Muscle of leg (tissue), 16 donors: ENCODE measurements at places on chromosomes 4 and X. TPM values are rescaled to one million over a fixed set of nuclear protein-coding genes. Genes with fewer than 3 reads are reported as not detected.

DNA sequence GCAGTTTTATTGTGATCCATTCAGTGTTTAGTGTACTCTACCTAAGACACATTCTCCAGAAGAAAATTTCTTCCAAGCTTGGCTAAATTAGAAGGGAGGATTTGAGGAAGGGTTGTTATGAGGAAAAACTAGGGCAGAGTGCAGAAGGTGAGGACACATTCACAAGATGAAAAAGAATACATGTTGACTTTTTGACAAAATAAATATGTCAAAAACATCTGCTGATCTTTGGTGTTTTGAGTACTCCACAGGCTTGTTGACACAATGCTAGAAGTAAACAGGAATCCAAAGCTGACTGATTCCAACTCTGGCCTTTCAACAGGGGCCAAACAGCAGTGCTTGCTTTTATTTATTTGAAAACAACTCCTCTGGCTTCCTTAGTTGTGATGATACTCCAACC, 125.8 kb upstream of the SLC7A11 start:
- no peak for DNase-seq

DNA sequence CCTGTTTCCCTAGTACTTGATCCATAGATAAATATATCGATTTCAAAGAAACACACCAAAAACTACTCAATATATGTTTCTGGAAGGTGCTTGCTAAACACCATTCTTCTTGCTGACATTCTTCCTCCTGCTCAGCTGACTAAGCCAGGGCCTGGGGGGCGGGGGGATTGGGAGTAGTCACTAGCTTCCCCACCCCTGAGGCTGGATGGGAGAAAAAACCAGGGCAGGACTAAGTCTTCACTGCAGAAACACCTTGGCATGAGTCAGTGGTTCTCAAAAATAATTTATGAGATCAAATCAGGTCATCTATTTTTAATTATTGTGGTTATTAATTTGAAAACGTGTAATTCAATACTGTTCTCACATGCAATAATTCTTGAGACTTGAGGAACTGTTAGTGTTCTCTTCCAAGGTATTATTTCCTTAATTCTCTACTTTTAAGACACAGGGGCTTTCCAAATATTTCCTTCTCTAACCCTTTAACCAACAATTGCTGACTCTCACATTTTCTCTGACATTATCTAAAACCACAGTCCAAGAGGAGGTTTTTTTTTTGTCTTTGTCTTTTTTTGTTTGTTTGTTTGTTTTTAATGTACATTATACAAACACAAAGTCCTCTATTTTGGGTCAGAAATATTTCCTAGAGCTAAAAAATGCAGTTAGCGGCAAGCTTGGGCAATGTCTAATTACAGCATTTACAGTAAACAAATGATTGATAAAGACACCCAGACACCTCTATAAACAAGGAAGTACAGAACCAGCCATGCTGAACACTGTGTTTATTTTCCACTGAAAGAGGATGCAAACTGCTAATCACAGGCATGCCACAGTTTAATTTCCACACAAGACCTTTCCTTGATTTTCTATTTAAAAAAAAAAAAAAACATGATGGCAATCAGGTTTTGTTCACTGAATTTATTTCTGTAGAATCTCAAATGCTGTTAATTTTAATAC, 120.3 kb upstream of the USP9X start:
- DNase-seq = no peak

- DNase-seq = no peak
These were observed 77.1 kb upstream of the TBC1D9 start for GRCh38 chr4:140833280-140833679.

GRCh38 chrX:71634366-71634765, 16.1 kb upstream of the CXCR3 start:
- DNase-seq = peak; percentile 69

DNA sequence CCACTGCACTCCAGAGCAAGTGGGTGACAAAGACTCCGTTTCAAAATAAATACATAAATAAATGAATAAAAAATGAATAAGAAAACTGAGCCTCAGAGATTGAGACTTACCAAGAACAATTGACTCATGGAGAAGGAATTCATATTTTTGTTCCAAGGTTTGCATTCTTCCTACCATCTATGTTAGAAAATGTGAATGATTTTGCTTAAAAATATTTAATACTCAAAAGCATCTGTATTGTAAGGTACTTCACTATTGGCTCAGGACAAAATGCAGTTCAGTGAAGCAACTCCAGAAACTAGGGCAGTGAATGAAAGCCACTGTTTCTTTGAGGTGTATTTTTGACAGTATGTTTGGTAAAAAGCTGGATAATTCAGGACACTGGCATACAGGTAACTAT, 54.1 kb downstream of the XAGE2 start:
- DNase-seq = peak; percentile 65

DNA sequence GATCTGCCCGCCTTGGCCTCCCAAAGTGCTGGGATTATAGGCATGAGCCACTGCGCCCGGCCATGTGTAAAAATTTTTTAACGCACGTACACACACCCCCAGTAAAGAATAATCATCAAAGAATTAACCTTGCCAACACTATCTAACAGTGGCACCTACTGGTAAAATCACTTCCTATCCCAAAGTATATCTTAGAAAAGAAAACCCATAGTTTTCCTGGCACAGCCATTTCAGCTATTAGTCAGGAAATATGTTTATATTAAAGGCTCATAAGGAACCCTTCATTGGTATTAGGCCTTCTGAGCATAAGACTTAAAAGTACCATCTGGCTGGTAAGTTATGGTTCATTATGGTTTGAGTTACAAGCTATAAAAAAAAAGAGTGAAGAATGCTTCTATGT, 14.1 kb downstream of the S100G start:
- no peak for DNase-seq

DNA sequence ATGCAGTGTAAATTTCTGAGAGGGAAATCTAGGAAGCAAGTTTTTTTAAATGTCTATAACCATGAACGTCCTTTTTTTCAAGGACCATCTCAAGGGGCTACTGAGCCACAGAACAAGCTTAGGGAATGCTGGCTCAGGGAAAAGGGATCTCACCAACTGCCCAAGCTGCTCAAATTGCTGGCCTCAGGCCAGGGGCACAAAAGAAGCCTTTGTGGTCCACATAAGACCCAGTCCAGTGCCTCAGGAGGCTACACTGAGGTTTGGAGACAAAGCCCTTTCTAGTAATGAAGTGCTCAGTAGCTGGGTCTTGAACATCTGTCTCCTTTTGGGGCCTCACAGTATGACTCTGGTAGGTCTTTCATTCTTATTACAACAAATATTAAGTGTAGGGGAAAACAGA, 305.5 kb downstream of the RAB28 start:
- DNase-seq = no peak

DNA sequence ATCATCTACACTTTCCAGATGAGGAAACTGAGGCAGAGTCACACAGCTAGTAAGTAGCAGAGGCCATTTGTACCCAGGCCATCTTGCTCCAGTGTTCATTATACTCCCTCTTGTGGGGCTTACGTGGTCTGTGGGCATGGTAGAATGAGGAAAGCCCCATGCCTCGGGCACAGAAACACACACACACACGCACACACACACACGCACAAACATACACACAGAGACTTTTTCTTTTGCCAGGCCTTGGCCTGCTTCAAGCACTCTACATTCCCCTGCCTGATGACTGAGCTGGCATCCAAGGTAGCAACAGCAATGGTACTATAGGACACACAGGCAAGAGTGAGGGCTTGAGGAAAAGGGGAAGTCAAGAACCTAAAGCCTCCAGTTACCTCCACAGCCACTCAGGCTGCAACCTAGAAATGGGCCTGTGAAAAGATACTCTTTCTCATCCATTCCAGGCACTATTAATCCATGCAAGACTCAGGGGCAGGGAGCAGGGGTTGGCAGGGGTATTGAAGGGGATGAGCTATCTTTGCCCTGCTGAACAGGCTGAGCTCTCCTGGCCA, 43.6 kb downstream of the STARD8 start:
- no peak for DNase-seq

Gene CLNK
- polyA plus RNA-seq = not detected

Gene THAP6
- polyA plus RNA-seq = 11.4 TPM

Gene ASB12
- 20.3 TPM for polyA plus RNA-seq

Gene CC2D2A
- 21.6 TPM for polyA plus RNA-seq
